ENCODE measurements at places on chromosomes 7 and 10.

- peak; percentile 76 for DNase-seq
Measured at GRCh38 chr7:2863461-2864066, 19.5 kb upstream of the GNA12 start.

- no peak for DNase-seq
Measured at GRCh38 chr7:87784424-87784823, 91.7 kb downstream of the SLC25A40 start.

GRCh38 chr7:127514499-127514898 lies 70.9 kb downstream of the GCC1 start:
- no peak for DNase-seq

DNA sequence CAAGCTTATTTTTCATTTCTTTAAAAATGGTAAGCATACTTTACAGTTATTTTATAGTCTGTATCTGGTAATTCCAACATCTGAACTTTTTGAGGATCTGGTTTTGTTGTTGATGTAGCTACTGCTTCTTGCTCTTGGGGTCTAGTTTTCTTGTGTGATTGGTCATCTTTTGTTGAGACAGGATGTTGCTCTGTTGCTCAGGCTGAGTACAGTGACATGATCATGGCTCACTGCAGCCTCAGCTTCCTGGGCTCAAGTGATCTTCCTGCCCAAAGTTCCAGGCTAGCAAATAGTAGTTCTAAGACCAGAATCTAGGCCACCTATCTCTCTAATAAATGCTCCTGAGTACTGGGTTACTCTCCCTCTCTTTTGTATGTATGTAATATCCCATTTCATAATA lies 75.7 kb downstream of the NRCAM start:
- DNase-seq: no peak

DNA sequence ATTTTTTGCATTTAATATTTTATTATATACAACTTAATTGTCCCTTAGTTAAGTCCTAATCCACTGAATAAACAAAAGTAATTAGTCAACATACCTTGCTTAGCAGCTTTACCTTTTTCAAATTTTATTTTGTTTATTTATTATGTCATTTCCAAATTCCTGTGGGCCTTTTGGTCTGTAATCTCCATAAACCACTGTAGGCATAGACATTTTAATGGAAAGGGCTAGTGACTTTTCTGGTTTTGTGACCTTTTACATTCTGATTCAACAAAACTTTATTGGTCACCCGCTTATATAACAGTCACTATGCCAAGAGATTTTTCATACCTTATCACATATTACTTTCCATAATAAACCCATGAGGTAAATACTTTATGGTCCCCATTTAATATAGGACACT lies 181.3 kb upstream of the PRPS1L1 start:
- DNase-seq: no peak

- DNase-seq: no peak
Measured at GRCh38 chr7:106570948-106571418, 90.0 kb downstream of the CCDC71L start.

DNA sequence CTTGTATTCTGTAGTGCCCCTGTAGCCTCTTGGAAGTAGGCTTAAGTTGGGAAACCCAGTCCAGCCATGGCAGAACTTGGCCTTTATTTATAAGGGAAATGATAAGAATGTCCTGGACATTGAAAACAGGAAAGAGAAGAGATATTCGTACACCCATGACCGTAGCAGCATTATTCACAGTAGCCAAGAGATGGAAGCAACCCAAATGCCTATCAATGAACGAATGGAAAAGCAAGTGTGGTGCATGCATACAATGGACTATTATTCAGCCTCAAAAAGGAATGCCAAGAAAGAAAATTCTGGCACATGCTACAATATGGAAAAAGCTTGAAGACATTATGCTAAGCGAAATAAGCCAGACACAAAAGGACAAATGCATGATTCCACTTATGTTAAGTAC lies 315.3 kb downstream of the CXCL12 start:
- no peak for DNase-seq

GRCh38 chr10:35998026-35998425 lies 355.9 kb upstream of the FZD8 start:
- no peak for DNase-seq

- DNase-seq: no peak
Measured at GRCh38 chr10:130047336-130047735, 63.3 kb downstream of the C10orf143 start.

DNA sequence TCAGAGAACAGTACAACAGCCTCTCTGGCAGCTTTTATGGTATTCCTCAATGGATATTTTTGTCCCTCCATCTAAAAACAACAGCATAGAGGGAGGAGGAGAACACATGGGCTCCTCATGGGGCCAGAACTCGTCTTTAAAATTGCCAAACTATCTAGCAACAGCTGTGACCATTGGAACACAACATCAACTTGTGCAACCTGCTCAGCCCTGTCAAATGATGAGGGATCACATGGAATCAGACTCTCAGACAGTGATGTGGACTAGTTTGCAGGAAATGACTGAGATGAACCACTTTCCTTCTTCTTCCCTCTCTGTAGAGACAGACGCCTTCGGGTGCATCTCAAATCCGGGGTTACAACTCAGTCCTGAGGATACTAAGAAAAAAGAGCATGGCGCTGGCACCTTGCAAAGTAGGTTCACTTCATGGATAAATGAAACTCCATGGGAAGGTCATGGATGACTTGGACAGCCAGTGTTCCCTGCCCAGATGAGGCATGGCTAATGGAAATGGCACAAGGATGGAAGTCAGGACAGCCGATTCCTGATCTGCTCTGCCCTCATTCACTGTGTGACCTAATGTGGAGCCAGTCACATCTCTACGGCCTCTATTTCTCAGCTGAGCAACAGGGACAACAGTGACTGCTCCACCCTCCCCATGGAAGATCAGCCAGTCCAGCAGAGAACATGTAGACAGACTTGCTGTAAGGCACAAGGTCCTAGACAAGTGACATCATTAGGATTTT lies 24.6 kb upstream of the DGKI start:
- DNase-seq: no peak

DNA sequence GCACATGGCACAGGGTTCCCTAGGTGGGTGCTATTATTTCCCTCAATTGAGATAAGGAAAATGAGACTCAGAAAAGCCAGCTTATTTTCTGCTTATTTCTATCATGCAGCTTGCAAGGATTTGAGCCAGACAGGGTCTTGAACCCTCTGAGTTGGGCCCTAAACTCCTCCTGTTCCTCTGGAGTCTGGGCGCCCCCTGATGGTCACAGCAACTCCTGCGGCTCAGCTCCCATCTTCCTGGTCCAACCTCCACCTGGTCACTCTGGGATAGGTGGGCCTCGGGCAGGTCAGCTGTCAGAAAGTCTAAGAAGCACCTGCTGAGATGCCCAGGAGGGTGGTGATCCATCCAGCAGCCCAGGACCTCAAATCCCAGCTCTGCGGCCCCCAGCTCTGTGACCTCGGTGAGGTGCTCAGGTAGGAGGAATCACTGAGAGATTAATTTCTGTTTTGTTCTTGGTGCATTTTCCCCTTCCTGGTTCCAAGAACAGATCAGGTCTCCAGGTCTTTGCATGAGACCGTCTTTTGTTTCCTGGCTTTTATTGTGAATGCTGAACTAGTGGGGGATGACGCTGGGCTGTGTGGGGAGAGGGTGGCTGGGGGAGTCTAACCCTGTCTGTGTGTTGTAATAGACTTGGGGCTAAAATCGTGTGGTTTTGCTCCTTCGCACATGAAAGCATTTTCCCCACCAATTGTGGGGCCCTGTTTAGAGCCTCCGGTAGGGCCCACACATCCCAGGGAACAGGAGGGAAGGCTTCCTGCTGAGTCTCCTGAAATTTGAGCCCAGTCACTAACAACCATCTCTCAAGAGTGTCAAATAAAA lies 32.8 kb downstream of the TMEM130 start:
- DNase-seq: peak; percentile 20

GRCh38 chr10:120891365-120891764 lies 40.2 kb downstream of the WDR11 start:
- no peak for DNase-seq

DNA sequence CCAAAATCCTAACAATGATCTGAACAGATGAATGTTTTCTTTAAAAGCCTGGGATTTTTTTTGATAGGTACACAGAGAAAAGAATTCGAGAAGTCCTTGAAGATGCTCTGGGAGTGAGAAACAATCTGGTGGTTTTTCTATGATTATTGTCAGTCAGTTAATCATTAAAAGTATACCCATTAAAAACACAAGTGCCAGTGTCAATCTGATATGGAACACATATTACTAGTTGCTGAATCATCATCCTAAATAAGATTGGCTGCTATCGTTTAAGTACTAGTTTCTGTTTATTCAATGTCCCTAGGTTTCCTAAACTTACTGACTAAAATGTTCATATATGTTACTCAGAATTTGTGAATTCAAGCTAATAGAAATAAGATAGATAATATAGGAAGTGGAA lies 16.1 kb downstream of the COL28A1 start:
- no peak for DNase-seq

- DNase-seq: no peak
Measured at GRCh38 chr7:54255242-54255641, 286.9 kb upstream of the VSTM2A start.

DNA sequence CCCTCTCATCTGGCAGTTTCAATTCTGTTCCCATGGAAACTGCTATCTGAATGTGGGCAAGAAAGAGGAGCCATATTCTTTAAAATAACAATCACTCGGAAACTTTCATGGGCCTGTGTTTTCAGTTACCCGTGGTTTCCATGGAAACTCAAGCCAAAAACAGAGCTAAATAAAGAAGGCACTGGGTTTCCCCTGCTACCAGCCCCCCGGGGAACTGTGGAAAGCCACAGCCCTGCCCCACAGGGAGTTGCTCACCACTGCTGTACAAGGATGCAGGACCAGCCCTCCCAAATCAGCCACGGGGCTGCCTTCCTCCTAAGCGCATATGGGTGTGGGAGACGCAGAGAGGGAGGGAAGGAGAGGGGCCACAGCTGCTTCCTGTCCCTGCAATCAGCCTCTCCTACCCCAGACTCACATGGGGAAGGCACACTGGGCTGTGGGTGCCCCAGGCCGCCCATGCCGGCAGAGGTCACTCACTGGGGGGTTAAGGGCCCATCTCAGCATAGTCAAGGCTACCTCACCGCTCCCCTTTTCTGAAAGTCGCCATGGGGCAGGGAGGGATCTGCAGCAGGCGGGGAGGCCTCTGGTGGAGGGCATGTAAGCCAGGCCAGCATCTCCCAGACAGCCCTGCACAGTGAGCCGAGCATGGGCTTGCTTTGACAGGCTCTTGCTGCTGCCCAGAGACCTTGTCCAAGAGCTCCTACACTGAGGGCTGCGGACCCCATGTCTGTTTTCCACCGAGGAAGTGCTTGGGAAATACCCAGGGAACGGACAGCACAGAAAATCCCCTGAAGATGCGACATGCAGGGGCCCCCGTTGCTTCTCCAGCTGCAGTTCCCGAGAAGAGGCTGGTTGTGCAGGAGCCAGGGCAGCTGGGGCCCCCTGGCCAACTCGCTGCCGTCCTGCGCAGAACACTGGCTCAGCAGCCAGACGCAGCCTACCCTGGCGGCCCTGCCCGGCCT lies 157.3 kb upstream of the PPP2R2D start:
- DNase-seq: no peak

DNA sequence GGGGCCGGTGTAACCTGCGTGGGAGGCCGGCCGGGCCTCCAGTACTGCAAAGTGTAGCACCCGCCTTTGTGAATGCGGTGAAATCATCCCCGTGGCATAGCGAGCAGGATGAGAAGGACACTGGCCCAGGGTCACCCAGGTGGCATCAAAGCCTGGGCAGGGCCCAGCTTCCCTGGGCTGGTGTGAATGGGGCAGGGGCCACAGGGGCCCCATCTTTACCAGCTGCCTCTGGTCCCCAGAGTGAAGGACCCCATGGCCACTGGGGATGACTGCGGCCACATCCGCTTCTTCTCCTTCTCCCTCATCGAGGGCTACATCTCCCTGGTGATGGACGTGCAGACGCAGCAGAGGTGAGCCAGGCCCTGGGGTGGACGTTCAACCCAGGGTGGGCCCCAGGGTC lies 53.8 kb downstream of the RCC1L start:
- DNase-seq: no peak

DNA sequence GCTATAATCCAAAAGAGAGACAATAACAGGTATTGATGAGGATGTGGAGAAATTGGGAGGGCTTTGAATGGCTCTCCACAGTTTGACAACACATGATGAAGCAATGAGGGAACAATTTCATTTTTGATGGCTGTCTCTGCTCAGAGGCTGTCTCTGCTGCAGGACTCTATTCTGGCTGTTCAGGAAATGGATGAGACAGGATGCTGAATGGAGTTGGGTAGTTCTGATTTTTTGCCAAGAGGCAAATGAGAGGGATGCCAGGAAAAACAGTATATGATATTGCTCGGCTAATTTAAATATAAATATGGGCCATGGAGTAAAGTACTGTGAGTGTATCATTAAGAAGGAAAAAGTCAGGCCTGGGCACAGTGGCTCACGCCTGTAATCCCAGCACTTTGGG lies 16.8 kb downstream of the APBB1IP start:
- no peak for DNase-seq

- DNase-seq: no peak
Measured at GRCh38 chr7:150465414-150465813, 15.0 kb downstream of the GIMAP8 start.

DNA sequence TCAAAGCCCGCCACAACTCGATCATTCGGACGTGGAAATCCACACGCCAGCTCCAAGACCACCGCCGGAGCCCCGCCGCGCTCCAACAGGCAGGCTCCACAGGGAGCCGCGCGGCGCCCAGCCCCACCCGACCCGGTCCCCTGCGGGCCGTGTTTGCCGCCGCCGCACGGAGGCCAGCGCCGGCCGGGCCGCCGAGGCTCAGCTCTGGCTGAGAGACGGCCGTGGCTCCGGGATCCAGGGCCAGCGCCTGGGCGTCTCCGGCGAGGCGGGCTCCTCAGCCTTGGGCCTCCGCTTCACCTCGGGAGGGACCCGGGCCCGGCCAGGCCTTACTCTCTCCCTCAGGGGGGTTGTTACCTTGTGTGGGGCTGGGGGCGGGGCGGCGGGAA lies 333 bp downstream of the SMNDC1 start:
- no peak for DNase-seq

DNA sequence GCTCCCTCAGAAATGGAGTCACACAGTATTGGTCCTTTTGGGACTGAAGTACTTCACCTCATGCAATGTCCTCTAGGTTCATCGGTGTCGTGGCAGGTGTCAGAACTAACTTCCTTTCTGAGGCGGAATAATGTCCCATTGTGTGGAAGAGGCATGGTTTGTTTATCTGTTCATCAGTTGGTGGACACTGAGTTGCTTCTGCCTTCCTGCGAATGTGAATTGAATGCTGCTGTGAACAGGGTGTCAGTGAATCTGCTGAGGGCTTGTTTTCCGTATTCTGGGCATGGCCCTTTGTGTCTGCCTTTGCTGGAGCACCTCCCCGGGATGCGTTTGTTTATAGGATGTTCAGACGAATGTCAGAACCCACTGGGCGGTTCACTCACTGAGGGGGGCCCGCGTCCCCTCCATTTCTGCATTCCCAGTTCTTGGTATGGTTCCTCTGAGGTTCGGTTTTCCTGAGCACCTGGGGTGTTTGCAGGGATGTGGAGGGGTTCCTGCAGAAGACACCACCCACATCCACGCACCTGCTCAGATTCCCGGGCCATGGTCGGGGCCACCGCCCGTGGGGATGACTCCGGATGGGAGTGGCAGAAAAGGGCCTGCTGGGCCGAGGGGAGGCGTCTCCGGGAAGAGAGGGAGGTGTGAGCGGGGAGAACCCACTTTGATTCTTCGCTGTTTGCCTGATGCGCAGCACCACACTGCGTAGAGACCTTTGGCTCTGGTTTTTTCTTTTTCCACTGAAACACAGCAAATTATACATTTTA lies 33.1 kb downstream of the CHST12 start:
- no peak for DNase-seq

GRCh38 chr7:116630932-116631671 lies 40.9 kb upstream of the MET start:
- DNase-seq: no peak

- DNase-seq: no peak
Measured at GRCh38 chr7:471866-472639, 47.6 kb downstream of the PDGFA start.

Measured in stimulated activated CD4-positive, alpha-beta T cell treated with anti-CD3 and anti-CD28 coated beads, Interleukin-15, amount 100 ng/mL, for 48 hours (primary cell).